Stimulated activated CD8-positive, alpha-beta memory T cell treated with anti-CD3 and anti-CD28 coated beads, Interleukin-4, amount 100 ng/mL, for 4 hours (primary cell): ENCODE measurements at places on chromosomes 5 and 9.

DNA sequence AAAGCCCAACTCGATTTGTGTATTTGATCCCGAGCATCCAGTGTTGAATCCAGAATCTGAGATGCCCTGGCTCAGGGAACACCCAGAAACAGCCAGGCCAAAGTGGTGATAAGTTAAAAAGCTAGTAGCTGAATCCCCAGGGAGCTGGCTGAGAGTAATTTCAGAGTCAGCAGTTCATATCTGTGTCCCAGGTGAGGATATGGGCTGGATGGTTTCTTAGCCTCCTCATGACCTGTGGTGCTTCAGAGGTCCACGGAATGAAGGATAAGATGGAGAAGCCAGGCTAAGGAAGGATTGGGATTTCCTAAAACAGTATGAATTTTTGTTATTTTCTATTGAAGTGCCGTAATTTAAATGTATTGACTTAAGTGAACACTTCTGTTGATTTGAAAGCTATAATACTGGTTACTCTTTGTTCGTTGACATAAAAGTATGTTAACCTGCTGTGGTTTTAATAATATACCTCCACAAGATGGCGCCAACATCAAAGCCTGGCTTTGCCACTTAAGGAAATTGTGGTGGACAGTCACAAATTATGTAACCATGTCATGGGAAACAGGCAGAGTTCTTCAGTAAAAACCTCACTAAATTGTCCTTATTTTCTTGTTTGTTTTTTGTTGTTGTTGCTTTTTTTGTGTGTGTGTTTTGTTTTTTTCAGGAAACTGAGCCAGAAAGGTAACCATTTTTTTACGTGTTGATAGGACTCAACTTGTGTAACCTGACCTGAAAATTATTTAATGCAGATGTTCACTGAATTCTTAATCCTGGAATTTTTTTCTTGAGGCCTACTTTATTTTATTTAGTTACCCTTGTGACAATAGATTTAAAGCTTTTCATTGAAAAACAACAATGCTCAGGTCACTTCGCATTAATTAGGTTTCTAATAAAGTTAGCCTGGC, 11.4 kb downstream of the MTAP start:
- DNase-seq, result peak; percentile 20

DNA sequence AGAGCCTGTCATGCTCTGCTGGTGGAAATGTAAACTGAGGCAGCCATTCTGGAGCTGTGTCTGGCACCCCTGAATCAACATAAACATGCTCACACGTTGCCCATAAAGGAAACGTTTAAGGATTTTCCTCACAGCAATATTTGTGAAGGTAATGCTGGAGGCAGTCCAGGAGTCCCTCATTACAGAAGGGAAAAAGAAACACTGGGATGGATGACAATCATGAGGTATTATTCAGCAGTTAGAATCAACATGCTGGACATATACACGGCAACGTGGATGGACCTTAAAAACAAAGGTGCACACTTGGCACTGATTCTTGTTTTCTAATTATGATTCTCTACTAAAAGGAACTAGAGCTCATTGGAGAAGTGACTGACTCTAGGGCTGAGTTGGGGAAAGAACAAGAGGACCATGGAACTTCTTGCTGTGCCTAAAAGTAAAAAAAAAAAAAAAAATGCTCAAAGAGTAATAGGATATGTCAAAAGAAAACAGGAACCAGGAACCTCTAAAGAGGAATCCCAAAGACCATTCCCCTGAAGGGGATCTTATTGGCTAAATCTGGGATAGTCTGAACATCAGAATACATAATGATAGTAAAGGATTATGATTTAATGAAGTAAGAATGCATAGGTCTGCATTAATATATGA, 18.6 kb downstream of the B4GALT1 start:
- no peak for DNase-seq

- no peak for DNase-seq
Measured at GRCh38 chr5:92991581-92992067, 589.4 kb downstream of the NR2F1-AS1 start.

GRCh38 chr5:143051244-143052058, 281.3 kb downstream of the ARHGAP26 start:
- DNase-seq, result no peak

- no peak for DNase-seq
Measured at GRCh38 chr9:77392328-77392727, 215.0 kb downstream of the VPS13A start.

- DNase-seq, result no peak
Measured at GRCh38 chr5:218457-219291, 554 bp downstream of the SDHA start.
